ENCODE measurements at places on chromosomes 2 and 18.

DNA sequence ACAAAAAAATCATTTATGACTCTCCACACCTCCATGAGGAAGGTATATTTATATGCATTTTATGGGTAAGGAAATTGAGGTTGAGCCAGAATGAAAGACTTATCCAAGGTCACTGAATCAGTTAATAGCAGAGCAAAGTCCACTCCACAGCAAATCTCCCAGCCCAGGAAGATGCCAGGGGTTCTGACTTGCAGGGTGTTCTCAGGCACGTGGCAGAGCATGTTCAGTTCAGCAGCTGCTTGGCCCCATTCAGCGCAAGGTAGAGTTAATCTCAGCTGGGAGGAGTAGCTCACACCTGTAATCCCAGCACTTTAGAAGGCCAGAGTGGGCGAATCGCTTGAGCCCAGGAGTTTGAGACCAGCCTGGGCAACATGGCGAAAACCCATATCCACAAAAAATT, 17.8 kb upstream of the DGKD start:
- no peak for DNase-seq

- no peak for DNase-seq
Measured at GRCh38 chr2:95063086-95063958, 37.8 kb downstream of the MAL start.

- no peak for DNase-seq
Measured at GRCh38 chr2:98731894-98732349, 990 bp upstream of the MGAT4A start.

DNA sequence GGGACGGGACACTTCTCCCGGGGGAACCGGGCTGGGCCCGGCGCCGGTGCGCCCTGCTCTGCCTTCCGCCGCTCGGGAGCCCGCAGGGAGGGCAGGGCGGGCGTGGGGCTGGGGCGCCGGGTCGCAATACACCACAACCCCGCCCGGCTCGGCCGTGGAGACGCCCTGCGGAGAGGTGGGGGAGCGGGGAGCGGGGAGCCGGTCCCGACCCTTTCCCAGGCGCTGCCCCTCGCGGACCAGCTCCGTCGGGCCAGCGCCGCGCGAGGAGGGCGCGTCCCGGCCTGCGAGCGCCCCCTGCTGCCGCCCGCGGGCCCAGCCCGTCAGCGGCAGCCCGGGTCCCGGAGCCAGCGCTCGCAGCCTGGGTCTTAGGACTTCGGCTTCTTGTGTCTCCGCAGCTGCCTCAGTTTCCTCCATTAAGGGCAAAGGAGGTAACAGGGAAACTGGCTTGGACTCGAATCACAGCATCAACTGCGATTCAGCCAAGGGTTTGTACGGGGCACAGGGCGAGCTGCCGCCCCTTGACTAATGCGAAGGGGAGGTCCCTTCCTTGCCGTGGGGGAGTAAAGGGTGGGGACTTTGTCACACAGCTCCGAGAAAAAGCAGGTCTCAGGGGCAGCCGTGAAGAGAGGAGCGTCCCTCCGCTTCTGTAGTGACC, 635 bp upstream of the ADRA2B start:
- no peak for DNase-seq

DNA sequence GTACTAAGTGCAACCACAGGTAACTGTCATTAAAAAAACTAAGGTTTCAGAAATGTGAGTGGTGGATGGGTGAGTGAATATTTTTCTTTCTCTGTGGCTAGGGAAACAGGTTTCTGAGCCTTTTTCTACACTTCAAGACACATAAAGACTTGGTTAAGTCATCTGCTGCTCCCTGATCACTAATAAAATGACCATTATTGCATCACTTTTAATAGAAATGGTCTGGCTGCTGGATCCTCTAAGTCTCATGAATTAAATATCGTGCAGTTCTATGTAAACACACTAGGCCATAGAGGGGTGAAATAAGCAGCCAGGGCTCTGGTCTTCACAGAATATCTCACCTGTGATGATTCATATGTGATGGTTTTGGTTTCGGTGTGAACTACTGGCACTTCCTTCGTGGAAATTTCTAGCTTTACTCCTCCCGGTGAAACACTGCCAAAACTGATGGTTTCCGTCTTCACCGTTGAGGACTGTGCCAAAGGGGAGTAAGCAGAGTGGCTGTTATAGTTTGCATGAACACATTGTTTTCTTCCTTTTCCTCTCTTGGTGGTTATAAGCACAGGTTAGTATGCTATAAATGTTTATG, 100.4 kb upstream of the ZBTB14 start:
- no peak for DNase-seq

GRCh38 chr2:173749315-173749714, 215.9 kb downstream of the SP3 start:
- DNase-seq, result no peak

DNA sequence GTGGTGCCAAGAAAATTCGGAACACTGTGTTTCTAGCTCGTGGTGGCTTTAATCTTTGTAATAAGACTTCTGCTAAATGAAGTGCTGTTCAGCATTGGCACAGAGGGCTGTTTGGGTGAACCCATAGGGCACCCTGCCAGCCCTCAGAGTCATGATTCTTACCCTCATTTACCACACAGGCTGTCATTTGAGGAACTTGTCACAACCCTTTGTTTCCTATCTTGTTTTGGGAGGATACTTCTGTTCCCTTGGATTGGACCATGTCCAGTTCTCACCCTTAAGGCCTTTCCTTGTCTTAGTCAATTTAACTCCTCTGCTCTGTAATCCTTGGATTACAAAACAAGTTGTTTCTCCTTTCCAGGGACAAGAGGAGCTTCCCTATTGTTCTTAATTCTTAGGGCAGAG, 225.7 kb downstream of the MTX2 start:
- no peak for DNase-seq

DNA sequence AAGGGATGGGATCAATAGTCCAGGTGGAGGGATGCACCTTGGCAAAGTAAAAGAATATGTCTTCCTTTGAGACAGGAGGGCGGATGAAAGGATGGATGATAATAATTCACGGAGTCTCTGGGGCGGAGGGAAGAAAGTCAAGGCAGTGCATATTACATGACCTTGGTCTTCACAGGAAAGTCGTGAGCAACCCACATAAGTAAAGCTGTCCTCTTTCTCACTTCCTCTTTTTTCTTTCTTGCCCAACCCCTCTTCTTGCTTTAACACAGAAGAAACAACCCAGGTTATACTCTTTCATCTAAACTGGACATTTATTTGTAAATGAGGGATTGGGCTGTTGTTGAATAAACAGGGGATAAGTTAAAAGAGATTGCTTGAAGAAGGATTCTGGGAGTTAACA, 168.7 kb upstream of the SKOR2 start:
- DNase-seq, result no peak

DNA sequence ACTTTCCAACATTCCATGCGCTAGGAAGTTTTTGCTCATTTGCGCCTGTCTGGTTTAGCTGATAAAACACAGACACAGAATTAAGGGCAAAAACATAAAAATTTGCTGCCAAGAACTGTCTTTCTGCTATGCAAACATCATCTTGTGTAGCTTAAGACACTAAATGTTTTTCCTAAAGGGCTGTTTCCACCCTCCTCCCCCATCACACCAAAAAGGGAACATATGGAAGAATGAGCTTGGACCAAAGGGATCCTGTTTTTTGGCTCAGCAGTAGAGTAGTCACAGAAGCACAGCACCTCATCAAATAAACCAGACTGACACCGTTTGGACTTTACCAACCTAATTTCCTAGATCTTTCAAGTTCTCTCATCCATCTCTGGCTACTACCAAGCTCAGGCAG, 210.1 kb downstream of the ZNF521 start:
- DNase-seq, result no peak

- DNase-seq, result no peak
Measured at GRCh38 chr2:69652206-69652605, 8.7 kb upstream of the AAK1 start.

- no peak for DNase-seq
Measured at GRCh38 chr2:58604096-58604495, 363.0 kb upstream of the FANCL start.

DNA sequence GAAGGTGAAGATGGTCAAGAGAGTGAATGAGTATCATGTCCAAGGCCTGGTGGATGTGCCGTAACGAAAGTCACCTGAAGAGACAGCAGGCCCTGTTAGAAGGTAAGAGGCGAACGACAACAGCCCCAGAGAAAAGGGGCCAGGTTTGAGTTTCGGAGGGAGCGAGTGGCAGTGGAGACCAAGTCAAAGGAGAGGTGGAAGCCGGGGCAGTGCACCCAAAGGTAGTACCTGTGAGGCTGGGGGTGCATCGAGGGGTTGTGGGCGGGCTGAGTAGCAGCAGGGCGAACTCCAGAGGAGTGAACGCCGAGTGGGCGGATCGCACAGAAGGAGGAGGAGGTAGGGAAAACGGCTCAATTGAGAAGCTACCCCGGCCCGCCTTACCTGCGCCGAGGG, 358 bp downstream of the USP37 start:
- no peak for DNase-seq

GRCh38 chr2:236121546-236121945, 46.6 kb downstream of the GBX2 start:
- no peak for DNase-seq

DNA sequence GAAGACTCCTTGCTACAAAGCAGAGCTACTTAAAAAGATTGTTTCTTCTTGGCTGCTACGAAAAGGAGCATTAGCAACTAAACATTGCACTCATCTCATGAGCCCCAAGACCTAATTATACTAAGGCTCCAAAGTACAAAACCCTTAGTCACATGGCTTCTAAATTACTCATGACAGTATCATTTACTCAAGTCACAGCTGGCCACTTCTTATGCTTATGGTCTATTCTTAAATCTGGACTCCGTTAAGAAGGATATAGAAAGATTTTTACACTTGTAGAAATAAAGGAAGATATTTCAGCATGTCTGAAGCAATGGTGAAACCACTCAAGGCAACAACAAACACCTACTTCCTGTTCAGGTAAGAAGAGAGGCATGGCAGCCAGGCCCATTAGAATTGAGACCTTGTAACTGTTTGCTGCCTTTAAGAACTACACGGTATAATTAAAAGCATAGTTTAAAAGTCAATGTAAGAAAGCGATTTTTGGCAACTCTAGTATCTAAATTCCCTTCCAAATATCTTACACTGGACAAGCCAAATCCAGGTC, 12.7 kb downstream of the ANKRD44 start:
- DNase-seq, result no peak

- no peak for DNase-seq
Measured at GRCh38 chr2:140242889-140243288, 1462.7 kb upstream of the NXPH2 start.

DNA sequence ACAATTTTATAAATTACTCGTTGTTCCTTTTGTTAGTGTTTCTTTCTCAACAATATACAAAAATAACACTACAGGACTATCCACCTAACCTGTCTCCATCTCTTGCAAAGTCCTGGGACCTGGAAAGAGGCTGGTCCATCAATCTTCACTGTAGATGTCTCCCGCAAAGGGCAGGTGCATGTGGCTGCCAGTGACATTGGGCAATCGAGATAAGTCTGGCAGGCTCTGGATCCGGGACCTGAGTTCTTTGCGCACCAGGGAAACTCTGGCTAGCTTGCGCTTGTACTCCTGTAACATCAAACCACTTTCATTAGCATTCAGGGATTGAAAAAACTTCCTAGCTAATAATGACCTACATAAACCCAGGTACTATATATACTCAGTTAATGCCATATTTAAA, 20.5 kb downstream of the RMP24 start:
- no peak for DNase-seq

DNA sequence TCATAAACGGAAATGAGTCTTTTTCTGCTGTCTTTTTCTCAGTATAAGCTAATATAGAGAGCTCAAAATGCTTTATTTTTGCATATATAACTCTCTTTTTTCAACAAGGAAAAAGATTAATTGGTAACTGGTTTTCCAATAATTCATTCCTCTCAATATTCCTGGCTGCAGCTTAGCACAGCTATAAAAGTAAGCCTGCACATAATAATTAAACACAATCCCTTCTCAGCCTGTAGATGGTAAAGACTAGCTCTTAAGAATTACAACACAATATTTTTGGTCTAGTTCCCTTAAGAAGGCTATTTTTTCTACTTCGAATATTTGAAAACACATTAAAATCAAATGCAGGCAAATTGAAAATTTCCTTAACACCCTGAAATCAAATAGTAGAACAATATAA, 258.0 kb downstream of the DOK6 start:
- no peak for DNase-seq

- no peak for DNase-seq
Measured at GRCh38 chr2:77642339-77642738, 120.2 kb upstream of the LRRTM4 start.

DNA sequence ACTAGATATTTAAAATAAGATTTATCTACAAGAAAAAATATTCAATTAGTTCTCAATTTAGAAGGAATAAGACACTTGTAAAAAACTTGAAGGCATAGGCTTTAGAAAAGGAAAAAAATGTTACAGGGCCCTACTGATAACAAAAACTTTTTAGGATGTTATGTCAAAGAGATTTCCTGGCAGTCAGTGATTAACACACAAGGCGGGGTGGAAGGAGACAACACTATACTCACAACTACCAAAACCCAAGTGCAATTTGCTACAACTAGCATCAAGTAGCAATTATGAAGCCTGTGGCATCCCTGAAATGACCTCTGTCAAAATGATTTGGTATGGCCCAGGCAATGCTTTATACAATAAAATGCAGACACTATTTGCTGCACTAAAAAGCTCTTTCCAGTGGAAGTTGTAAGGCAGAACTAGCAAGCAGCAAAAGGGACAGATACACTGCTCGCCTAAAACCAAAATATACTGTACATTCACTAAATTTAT, 15.3 kb downstream of the STRN start:
- DNase-seq, result no peak

Data from stimulated activated CD8-positive, alpha-beta memory T cell treated with anti-CD3 and anti-CD28 coated beads, Interleukin-7, amount 100 ng/mL, for 24 hours (primary cell).